ENCODE measurements at places on chromosomes 7 and 10.

- DNase-seq, result no peak
Measured at GRCh38 chr10:96402417-96403305, 43.9 kb upstream of the OPALIN start.

DNA sequence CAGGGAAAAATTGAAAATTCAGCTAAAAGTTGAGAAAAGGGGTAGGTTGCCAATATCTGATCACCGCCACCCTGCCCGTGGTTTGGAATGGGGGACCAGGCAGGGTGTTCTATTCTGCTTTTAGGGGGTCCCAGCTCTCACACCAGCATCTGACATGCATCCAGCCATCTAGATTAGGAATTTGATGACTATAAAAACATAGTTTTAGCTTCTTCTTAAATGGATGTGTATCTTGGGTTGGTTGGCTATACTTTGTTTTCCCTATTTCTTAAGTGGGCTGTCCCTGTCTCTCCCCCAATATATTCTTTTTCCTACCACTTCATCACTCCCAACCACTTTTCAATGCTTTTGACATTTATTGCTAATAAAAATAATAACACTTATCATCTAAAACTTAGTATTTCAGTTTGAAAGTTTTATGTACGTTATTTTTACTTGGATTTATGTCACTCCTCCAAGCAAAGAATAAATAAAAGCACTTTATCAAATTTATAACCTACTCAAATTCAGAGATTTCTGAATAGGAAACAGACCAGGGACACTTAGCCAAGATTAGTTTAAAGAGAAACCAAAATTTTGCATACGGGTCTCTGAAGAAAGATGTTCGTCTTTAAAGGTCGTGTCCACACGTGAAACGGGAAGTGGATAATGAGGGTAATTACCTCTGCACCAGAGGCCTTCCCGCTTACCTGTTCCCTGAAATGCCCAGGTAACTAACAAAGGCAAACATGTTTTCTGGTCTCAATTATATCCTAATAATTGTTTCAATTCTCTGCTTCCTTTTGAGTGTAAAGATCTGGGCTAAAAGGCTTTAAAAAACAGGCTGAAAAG is 233.2 kb upstream of the AUTS2 start:
- no peak for DNase-seq

DNA sequence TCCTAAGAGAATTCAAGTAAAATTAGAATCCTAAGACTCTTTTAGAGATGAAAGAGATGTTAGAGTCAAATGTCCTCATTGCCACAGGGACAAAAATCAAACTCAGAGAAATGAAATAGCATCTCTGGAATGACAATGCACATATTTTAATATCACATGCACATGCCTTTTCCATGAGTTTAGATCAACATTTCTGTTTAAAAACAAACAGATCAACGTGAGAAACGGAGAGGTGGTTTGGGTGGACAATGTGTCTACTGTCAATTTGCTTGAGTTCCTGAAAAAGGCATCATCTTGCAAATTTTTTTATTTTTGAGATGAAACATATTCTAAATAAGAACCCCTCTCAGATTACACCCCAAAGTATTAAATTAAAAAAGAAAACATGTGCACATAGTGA is 130.0 kb downstream of the CHRM2 start:
- no peak for DNase-seq

DNA sequence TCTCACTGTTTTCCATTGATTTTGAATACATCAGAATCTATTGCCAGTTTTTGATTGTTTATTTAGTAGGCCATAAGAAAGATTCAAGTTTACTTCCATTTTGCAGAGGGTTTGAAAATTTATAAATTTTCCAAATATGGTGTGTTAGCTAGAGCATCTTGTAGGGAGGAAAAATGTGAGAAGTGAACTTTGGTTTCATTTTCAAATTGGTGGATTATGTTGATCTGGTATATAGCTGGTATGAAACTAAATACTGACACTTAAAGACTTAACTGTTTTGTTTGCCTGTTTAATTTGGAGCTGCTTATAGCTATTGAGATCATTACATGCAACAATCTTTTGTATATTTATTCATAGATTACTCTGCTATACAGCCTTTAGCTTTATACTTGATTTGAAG is 108.1 kb downstream of the ADAM22 start:
- DNase-seq, result no peak

DNA sequence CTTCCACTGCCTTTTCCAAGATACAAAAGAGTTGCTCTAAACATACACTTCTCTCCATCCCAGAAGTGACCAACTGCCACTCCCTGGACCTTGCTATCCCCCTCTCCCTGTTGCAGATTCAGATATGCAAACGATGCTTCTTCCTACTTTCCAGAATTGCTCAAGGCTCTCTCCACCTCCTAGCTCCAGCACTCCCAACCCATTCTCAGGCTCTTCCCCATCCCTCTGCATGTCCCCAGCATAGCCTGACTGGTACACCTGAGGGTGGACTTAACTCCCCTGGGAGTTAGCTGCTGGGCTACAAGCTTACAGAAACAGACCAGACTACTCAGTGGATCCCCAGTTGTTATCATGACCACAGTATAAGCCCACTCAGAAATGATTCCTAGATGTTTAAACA is 27.6 kb downstream of the MKRN1 start:
- no peak for DNase-seq

Measured in cortex of kidney (tissue), 1 donor.